ENCODE measurements at places on chromosomes 11 and 22. TPM values are rescaled to one million over a fixed set of nuclear protein-coding genes. Genes with fewer than 3 reads are reported as not detected.
A peak's percentile ranks its signal among the peaks of the same experiment; 100 is the strongest.

- DNase-seq = no peak
- no peak overlapping the region for H3K4me3 ChIP-seq
- no peaks in the 10 kb centered on the region for H3K27me3 ChIP-seq
- H3K27ac ChIP-seq = peak overlapping the region; percentile 60
- peaks cover 19% of the 10 kb centered on the region for H3K36me3 ChIP-seq
These were observed 14.5 kb downstream of the PCSK7 start for GRCh38 chr11:117217141-117218084.

GRCh38 chr11:65922565-65922964, 3.3 kb downstream of the DRAP1 start:
- H3K27ac ChIP-seq = no peak overlapping the region
- no peaks in the 10 kb centered on the region for H3K27me3 ChIP-seq
- DNase-seq = no peak
- H3K36me3 ChIP-seq = peaks cover 4% of the 10 kb centered on the region

DNA sequence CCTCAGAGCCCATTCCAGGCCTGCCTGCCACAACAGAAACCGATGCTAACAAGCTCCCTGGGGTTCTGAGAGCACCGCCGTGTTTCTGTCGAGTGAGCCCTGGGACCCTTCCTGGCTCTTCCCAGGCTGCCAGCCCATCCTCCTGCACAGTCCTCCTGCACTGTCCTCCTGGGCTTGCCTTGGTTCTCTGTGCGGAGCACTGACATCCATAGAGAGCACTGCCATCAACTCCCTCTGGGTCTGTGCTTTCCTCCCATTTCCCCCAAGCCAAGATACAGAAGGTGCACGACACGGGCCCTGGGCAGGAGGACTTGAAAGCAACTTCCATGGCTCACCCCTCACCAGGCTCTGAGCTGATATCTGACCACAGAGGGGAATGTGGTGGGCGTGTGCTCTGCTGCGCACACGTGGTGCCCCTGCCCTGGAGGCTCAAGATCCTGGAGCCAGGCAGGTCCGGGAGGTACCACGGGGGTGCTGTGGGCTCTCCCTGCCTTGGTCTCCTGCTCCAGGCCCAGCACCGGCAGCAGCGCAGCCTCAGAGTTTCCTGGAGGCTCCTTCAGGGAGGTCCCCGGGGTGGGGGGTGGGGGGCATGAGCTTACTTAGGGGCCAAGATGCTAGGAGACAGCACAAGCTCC, 304.2 kb downstream of the BRD1 start:
- no peak overlapping the region for H3K4me3 ChIP-seq
- peaks cover 4% of the 10 kb centered on the region for H3K4me1 ChIP-seq
- no peaks in the 10 kb centered on the region for H3K36me3 ChIP-seq
- H3K27me3 ChIP-seq = no peaks in the 10 kb centered on the region

E2F8 gene
- 15.7 TPM for total RNA-seq

- H3K27me3 ChIP-seq = no peaks in the 10 kb centered on the region
- H3K4me1 ChIP-seq = no peaks in the 10 kb centered on the region
- DNase-seq = no peak
- H3K4me3 ChIP-seq = no peak overlapping the region
These were observed 699.1 kb downstream of the KCNA4 start for GRCh38 chr11:29317694-29318093.

Data from activated T-cell treated with anti-CD3 and anti-CD28 coated beads, Interleukin-2, amount 50 U/mL, for 72 hours (primary cell).